Fibroblast of the aortic adventitia (primary cell): ENCODE measurements at places on chromosomes 16 and 17. TPM values are rescaled to one million over a fixed set of nuclear protein-coding genes. Genes with fewer than 3 reads are reported as not detected.

GRCh38 chr17:75260641-75261335, 618 bp downstream of the GGA3 start:
- DNase-seq: no peak

The TMC7 gene
- 0.41 and 1.5 TPM in 2 replicates for total RNA-seq

- DNase-seq: no peak
These were observed 525 bp upstream of the ADCY7 start for GRCh38 chr16:50265716-50266336.

DNA sequence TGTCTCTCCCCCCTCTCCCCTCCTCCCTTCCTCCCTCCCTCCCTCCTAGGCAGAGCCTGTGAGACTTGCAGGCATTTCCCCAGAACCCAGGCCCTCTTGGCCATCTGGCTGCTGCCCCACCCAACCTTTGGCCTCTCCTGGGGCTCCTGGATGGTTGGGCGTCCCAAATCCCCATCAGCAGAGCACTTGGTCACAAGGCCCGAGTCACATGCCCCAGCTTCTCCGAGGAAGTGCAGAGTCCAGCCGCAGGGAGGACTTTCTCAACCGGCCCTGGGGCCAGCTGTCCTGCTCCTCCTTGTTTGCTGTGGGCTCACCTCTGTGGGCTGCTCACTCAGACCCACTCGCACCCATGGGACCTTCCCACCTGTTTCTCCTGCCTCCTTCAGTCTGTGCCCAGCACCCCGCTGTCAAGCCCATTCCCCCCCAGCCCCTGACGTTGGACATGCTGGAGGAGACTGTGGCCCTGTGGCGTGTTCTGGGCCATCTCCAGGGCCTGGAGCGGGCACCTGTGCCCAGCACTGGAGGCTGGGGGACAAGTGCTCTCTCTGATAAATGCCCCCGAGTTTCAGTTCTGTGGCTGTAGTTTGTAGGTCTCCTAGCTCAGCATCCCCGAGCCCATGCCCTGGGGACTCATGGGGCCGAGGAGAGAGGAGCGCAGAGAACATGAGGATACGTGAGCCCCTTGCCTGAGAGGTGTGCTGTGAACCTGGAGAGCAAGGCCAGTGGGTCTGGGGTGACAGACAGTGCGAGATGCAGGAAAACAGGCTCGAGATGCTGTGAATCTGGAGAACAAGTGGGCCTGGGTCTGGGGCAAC, 42.3 kb upstream of the ZNF750 start:
- peak; percentile 45 for DNase-seq

DNA sequence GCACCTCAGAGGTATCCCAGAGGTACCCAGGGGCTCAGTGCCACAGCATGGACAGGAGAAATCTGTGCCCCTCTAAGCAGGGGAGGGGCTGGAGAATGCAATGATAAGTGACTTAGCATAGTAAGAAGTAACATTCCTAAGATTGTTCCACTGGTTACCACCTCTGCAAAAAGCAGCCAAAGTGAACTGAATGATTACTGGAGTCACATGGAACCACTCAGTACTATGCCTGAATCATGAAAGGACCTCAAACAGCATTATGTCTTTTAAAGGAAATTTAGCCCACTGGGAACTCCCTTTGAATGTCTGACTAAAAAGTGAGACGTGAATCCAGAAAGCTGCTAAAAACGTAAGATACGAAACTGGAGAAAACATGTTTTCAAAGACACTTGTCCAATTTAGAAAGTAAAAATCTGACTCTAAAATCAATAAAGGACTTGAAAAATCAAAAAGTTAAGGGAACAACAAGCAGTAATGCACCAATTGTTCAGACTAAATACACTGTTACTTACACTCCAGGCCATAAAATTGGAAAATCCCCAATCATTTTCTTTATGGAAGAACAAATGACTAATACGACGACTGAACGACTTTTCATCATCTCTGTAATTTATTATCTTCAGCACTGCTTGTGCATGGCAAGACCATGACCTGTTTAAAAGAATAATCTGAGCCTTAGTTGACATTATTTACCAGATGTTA, 38.6 kb downstream of the LITAFD start:
- peak; percentile 47 for DNase-seq

GRCh38 chr17:39573447-39574298, 34.0 kb downstream of the NEUROD2 start:
- peak; percentile 54 for DNase-seq

The THUMPD1 gene
- total RNA-seq: 17.3 and 58.2 TPM in 2 replicates

The TBC1D3K gene
- not detected in 2 replicates for total RNA-seq

DNA sequence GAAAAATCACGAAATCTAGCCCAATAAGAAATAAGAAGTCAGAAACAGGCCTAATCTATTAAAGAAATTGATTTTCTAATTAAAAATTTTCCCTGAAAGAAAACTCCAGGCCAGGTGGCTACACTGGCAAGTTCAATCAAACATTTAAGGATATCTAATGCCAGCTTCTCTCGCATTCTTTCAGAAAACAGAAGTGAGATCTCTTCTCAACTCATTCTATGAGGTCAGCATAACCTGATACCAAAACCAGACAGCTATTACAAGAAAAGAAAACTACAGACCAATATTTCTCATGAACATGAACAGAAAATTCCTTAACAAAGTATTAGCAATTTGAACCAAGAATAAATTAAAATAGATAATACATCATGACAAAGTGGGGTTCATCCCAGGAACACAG, 52.4 kb downstream of the AXIN2 start:
- DNase-seq: no peak

DNA sequence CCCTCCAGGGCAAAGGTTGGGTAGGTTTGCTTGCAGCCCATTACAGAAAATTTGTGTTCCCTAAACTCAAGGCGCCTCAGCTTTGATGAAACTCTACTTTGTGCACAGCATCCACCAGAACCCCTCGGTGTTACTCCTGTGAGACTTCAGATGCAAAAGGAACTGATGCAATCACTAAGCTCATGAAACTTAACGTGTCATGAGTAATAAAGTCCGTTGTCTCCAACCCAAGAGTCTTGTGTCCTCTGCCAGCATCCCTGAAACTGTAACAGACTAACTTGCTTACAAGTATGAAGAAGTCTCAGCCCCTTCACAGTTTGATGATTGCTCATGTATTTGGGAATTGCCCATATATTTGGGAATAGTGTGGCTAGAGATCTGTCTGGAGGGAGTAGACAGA, 74.8 kb upstream of the MARCHF10 start:
- peak; percentile 77 for DNase-seq

DNA sequence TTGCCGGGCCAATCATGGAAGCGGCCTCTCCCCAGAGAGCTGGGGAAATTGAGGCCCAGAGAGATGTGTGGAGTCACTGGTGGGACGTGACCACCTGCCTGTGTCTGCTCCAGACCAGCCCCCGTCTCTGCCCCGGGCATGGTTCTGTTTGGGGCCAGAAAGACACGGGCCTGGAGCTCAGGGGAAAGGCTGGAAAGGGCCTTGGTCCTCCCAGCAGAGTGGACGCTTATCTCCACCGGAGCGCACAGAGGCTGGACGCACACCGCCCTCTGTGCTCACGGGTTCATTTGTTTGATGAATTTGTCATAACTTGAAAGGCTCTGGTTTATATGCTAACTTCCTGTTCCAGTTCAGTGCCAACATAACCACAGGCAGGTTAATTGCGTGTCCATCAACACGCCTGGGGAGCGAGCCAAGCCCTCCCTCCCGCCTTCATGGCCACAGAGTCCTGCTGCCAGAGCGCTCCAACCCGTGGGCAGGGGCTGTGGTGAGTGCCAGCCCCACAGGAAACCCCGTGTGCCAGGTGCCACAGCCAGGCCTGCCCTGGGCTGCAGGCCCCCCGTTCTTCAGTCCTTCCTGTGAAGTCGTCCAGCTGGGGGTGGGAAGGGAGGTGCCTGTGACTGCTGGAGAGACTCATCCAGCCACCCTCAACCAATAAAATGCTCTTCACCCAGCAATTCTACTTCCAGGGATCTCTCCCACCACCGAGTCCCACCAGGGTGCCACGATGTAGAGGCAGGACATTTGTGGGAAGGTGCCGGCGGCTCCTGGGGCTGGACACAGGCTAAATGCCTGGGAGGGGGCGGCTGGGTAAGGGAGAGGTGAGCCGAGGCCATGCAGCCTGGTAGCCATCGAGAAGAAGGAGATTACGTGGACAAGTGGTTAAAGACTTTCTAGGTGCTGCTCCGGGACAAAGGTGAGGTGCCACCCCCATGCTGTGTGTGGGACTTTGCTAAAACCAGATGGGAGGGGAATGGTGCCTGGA, 29.4 kb upstream of the BAHCC1 start:
- peak; percentile 84 for DNase-seq

GRCh38 chr16:62194828-62195227, 158.6 kb upstream of the CDH8 start:
- DNase-seq: no peak

DNA sequence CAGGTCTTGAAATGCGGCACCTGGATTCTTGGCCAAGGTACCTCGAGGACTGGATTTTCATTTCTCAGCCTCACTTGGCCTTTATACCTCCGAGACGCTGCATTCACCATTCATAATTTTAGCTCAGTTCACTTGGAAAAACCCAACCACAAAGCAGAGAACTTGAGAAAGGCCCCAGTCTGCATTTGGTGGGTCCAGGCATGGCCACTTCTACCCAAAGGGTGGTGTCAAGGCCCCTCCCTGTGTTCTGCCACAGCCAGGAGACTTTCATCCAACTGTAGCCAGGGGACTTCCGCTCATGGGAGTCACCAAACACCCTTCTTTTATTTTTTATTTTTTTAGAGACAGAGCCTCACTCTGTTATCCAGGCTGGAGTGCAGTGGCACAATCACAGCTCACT, 14.7 kb upstream of the TVP23A start:
- no peak for DNase-seq

DNA sequence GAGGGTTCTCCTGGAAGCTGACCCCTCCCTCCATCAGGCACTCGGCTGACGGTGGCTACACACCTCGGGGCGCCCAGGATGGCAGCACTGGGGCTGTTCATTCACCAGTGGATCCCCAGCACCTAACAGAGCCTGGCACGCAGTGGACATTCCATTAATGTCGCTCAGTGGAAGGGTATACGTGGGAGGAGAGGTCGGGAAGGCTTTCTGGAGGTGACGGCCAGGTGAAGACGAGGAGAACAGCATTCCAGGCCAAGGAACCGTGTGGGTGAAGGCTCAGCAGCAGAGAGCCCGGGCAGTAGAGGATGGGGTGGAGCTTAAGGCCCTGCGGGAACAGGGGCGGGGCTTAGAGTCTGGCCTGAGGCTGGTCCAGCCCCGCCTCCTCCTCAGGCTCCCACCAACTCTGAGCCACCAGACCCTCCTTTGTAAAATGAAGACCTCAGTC, 2.5 kb upstream of the HS3ST6 start:
- DNase-seq: no peak

The CFAP97D1 gene
- total RNA-seq: not detected in 2 replicates
